ENCODE measurements at places on chromosomes 2 and 18.

- DNase-seq, result no peak
Measured at GRCh38 chr2:120964819-120965218, 229.2 kb downstream of the GLI2 start.

GRCh38 chr2:127043367-127044164 lies 63.4 kb downstream of the BIN1 start:
- no peak for DNase-seq

DNA sequence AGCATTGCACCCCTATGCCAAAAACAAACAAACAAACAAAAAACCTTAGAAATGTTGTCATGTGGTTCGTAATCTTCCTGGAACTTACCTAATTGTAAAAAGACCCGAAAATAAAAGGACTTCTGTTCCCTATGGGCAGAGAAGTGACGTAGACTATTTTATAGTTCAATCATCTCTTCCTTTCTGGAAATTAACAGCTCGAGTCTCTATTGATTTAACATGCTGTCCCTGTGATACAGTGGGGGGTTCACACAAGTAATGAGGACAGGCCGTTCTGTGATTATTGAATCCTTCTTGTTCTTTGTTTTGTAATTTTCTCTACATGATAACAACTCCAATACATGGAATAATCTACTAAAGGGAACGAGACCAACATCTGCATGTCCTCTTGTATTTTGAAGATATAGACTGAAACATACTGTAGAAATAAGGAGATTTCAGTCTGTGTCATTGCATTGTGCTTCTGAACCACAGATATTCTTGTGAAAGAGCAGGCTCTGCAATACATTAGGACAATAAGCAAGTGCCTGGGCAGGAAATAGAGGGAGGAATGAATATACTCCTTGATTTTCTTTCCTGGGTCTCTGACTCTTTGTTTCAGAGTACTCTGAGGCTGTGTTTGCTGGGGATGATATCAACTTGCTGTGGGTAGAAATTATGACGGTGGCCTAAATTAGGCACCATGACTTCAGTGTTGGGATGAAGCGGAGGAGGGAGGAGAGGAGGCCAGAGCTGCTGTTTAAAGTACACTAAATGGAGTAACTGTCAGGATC lies 65.7 kb upstream of the PPM1B start:
- no peak for DNase-seq

DNA sequence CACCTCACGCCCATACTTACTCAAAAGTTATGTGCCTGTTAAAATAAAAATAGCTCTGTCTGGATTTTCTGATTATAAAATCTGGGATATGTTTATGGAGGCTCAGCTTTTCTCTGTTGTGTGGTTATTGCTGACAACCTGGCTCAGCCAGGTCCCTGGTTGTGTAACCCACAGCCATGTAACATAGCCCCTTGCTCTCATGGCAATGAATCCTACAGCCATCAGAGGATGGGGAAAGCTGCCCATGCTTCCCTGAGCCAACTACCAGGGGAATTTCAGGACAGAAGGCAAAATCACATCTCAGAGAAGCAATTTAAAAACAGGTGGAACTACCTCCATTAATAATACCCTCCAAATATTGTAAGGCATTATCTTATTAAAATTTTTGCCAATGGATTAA lies 29.7 kb downstream of the ST8SIA5 start:
- DNase-seq, result no peak

DNA sequence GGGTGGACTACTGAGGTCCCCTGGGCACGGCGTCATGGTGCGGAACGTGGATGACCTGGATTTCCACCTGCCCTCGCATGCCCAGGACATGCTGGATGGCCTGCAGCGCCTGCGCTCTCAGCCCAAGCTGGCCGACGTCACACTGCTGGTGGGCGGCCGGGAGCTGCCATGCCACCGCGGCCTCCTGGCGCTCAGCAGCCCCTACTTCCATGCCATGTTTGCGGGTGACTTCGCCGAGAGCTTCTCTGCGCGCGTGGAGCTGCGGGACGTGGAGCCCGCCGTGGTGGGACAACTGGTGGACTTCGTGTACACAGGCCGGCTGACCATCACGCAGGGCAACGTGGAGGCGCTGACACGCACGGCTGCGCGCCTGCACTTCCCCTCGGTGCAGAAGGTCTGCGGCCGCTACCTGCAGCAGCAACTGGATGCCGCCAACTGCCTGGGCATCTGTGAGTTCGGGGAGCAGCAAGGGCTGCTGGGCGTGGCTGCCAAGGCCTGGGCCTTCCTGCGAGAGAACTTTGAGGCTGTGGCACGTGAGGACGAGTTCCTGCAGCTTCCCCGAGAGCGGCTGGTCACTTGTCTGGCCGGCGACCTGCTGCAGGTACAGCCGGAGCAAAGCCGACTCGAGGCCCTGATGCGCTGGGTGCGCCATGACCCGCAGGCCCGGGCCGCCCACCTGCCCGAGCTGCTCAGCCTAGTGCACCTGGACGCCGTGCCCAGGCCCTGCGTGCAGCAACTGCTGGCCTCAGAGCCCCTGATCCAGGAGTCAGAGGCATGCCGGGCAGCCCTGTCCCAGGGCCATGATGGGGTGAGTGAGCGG lies 2.5 kb downstream of the KLHL30 start:
- no peak for DNase-seq

DNA sequence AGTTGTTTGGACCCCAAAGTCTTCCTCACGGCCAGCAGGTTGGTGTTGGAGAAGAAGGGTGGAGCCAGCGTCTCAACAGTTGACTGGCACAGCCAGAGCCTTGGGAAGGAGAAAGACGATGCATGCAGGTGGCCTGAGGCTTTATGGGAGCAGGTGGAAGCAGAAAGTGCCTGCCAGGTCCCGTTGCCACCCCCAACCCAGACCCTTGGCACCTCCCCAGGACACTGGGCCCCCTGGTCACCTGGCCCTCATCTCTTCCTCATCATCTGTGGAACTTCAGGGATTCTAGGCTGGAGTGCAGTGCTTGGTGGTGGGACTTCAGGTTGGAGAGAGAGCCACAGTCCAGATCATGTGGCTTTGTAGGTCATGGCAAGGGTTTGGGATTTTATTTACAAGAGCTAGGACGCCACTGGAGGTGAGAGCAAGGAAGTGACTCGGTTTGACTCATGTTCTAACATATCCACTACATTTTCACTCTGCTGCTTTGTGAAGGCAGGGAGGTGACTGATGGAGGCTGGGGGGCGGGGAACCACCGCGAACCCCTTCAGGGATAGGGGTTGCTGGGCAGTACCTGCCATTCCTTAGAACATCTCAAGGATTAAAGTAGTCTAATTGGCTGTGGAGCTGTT lies 62.5 kb upstream of the B3GNT7 start:
- no peak for DNase-seq

DNA sequence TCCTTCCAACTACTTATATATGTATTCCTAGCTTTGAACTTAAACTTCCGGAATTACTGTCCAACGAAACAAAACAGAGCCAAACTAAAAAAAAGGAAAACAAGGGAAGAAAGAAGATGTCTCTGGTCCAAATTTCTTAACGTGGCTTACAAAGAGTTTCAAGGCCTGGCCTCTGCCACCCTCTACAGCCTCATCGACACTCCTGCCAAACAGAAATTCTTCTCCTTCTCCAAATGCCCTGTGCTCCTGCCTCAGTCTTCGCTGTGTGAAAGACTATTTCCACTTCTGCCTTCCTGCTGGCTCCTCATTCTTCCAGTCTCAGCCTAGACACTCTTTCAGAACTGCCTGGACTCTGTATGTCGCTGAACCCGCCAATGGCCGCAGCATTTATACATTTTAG lies 249.2 kb downstream of the TXNL1 start:
- DNase-seq, result no peak

DNA sequence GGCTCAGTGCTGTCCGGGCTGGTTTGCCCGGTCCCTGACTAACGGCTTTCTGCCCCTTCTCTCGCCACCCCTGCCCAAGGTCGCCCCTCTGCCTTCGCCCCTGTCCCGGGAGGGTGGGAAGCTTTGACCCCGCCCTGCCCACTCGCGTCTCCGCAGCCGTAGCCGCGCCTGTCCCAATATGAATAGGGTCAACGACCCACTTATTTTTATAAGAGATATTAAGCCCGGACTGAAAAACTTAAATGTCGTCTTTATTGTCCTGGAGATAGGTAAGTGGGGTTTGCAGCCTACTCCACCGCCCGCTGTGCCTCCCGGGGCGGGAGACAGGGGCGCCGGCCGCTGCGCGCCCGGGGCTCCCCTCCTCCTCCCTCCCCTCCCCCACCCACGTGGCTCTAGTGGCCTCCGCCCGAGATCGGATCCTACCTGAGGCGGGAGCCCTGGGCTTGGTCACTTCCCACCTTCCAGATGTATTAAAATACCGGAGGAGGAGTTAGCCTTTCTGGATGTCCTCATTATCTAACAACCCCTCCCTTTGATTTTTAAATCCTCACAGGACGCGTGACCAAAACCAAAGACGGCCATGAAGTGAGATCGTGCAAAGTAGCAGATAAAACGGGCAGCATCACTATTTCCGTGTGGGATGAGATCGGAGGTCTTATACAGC lies 633 bp downstream of the NABP1 start:
- no peak for DNase-seq

- no peak for DNase-seq
Measured at GRCh38 chr2:13104723-13105122, 388.0 kb downstream of the TRIB2 start.

GRCh38 chr2:50722776-50723175 lies 309.2 kb downstream of the NRXN1 start:
- DNase-seq, result peak; percentile 6

GRCh38 chr18:63314062-63314790 lies 5.3 kb downstream of the BCL2 start:
- DNase-seq, result no peak

GRCh38 chr2:59233448-59233847 lies 992.3 kb upstream of the FANCL start:
- DNase-seq, result no peak

GRCh38 chr2:14759082-14759481 lies 126.6 kb downstream of the LRATD1 start:
- no peak for DNase-seq

GRCh38 chr2:169756342-169756741 lies 22.7 kb downstream of the KLHL23 start:
- no peak for DNase-seq

DNA sequence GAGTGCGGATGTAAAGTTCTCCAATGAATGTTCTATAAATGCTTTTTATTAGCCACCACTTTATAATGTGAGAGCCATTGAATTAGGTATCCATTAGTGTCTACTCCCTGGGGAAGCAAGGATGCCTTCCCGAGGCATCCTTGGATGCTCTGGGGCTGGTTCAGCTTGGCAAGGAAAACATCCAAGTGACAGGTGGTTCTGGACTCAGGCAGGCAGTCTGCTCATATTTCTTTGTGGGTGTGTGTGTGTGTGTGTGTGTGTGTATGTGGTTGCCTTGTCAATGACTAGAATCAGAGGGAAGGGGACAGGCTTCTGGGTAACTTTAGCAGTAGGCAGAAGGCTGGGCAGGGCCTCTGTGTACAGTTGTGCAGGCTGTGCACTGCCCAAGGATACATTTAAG lies 149.2 kb downstream of the TSN start:
- no peak for DNase-seq

DNA sequence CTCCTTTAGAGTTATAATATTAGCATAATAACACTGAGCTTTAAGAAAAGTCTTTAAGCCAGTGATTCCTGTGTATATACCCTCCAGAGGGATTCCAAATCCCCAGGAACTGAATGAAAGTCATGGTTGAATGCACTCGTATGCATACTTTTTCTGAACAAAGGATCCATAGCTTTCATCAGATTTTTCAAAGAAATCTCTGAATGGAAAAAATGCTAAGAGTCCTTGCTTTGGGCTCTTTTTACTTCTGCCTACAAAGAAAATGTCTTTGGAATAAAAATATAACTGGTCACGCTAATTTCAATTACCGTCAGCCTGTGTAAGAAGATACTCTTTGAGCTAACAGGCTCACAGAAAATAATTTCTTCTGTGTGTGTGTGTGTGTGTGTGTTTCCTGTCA lies 939.5 kb downstream of the ERBB4 start:
- DNase-seq, result no peak

- no peak for DNase-seq
Measured at GRCh38 chr2:235211056-235211455, 259.2 kb downstream of the SH3BP4 start.

- DNase-seq, result no peak
Measured at GRCh38 chr2:218878926-218879761, 1.5 kb upstream of the WNT10A start.

GRCh38 chr2:230541934-230542380 lies 126.0 kb downstream of the SP100 start:
- DNase-seq, result no peak

- no peak for DNase-seq
Measured at GRCh38 chr2:85872536-85873161, 16.1 kb downstream of the ST3GAL5 start.

- DNase-seq, result no peak
Measured at GRCh38 chr2:96547731-96548171, 11.2 kb downstream of the ARID5A start.

- no peak for DNase-seq
Measured at GRCh38 chr2:233449921-233450863, 95.9 kb downstream of the DGKD start.

- no peak for DNase-seq
Measured at GRCh38 chr2:218993345-218994315, at the start of gene CRYBA2. TSS of gene CRYBA2 (minus strand) at chr2:218993422. CDS start at chr2:218993176, 246 bp downstream.

DNA sequence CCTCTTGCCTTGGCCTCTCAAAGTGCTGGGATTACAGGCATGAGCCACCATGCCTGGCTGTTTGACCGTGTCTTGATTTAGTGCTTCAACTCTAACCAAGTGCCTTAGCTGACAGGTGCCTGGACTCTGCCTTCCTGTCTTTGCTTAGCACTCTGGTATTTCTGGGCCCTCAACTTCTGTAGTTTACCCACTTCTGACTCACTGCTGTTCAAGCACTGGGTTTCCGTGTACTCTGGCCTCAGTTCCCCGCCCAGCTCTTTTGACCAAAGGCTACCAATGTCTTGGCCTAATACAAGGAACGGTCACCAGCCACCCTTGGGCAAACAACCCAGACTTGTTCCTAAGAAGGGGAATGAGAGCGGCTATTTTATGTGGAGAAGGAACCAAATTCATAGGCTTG lies 35.7 kb upstream of the CABLES1 start:
- no peak for DNase-seq

DNA sequence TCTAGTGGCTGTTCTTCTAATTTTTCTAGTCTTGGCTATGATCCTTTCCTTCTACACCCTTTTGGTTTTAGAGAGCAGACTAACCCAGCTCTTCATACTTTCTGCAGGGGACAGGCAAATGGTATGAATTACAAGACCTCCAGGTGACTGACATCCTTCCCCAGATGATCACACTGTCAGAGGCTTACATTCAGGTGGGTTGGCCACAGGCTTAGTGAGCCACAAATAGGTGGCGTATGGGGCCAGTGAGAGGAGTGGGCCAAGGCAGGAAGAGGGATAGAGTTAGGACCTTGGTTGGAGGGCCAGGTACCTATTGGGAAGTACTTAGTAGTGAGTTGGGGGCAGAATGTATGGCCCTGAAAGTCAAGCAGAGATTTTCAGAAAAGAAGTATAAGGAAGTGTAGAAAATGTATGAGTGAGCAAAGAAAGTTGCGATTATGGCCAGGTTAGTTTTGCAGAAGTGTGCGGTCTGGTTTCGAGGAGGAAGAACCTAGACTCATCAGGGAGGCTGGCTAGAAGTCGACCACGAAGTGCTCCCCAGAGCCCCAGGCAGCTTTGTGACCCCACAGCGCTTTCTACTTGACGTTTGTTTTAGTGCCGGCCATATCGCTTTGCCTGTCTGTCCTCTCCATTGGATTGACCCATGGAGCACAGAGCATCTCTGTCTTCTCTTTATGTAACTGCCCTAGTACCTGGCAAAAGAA lies 20.0 kb downstream of the SFTPB start:
- no peak for DNase-seq

GRCh38 chr2:118312969-118313756 lies 224.9 kb downstream of the INSIG2 start:
- DNase-seq, result no peak
